ENCODE measurements at places on chromosomes 11 and 22.
A peak's percentile ranks its signal among the peaks of the same experiment; 100 is the strongest.

DNA sequence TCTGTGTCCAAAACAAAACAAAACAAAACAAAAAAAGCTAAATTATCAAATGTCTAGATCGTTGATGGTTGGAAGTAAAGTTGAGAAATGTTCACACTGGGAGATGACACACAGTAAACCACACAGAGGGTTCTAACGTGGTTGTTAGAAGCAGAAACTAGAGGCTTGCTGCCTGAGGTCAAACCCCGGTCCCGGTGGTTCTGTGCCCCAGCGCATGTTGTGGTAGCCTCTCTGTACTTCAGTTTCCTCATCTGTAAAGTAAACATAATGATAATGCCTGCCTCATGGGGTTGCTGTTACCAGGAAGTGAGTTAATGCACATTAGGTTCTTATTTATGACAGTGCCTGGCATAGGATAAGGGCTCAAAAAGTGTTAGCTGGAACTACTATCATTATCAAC lies 33.4 kb downstream of the PPARA start:
- DNase-seq = no peak

DNA sequence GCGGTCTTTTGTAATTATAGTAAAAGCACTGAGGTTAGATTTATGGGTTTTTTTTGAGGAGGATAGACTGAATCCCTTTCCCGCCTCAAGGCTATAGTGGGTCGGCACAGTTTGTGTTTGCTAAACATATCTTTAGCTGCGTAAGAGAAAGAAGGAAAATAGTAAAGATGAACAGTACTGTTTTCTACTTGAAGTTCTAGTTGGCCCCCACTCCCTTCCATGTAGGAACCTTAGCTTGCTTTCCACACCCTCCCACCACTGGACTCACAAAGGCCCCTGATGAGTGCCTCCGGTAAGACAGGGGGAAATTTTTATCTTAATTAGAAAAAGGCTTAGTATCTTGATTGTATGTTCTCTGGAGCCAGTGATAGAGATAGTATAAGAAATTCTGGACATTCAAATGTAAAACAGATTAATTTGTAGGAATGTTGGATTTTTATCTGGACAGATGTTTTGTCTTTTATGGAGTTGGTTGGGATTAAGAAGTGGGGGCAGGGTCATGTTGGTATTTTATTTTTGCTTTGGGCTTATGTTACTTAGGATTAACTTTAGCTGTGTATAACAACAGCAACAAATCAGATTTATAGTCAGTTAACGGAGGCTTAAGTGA lies 49.4 kb downstream of the PTPRJ start:
- DNase-seq = no peak

DNA sequence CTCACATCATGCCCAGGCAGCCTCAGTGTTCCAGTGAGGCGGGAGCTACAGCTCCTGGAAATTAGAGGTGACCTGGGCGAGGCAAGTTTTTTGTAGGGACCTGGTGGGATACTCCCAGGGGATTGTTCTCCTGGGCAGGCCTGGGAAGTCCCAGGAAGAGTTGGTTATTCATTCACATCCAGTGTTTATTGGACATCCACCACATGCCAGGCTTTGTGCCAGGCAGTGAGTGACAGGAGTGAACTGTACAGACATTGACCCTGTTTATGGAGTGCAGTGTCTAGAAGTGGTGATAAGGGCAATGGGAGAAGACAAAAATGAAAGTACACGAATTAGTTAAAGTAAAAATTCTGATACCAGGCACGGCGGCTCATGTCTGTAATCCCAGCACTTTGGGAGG lies 29.4 kb downstream of the YWHAH start:
- DNase-seq = no peak

DNA sequence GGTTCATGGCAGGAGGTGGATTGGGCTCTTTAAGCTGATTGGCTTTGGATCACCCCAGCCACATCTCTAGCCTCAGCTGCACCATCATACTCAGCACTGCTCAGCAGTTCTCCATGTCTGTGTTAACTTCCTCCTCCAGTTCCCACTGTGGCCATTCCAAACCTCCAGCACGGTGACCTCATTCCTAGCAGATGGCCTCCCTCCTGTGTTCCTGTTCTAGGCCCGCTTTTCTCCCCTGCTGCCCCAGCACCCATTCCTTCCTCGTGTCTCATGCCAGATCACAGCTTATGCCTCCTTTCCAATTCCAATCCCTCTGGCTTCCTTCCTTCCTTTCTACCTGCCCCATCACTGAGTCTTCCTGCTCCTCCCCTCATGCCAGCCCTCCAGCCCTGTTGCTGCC lies 96.1 kb downstream of the MICAL2 start:
- DNase-seq = no peak

DNA sequence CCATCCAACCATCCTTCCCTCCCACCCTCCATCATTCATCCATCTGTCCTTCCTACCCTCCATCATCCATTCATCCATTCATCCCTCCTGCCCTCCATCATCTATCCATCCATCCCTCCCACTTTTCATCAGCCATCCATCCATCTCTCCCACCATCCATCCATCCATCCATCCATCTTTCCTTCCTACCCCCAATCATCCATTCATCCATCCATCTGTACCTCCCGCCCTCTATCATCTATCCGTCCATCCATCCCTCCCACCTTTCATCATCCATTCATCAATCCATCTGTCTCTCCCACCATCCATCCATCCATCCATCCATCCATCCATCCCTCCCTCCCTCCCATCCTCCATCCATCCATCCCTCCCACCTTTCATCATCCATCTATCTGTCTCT lies 968.8 kb downstream of the BRD1 start:
- DNase-seq = no peak

- DNase-seq = no peak
Measured at GRCh38 chr11:64044730-64045393, 9.1 kb downstream of the FLRT1 start.

DNA sequence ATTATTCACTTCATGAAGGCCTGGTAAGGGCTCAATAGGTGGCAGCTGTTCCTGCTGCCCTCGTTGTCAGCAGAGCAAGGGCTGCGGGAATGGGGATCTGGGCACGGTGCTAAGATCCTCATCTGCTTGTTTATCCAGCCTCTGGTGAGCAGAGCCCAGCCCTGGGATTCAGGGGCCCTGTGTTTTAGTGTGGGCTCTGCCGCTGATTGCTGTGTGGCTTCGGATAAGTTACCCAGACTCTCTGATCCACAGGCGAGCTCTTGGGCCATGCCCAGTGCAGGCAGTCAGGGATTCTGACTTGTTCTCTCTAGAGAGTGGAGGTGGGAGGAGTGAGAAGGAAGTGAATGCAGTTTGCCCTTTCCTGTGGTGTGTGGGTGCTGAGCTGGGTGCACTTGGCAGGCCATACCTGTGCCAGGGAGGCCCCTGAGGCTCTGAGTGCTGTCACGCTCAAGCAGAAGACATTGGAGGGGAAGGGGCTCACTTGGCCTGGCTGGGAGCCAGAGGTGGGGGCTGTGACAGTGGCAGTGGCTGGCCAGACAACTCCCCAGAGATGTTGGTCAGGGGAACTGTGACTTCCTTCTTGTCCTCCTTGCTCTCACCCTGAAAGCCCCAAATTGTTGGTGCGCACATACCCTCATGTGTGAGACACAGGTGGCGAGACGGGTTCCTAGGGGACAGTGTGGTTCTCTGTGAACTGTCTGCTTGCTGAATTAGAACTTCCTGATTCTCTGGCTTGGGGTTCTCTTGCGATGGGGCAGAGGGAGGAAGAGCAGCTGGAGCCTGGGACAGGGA lies 43.7 kb downstream of the CD82 start:
- peak; percentile 71 for DNase-seq

GRCh38 chr11:36130401-36130800 lies 158.8 kb downstream of the COMMD9 start:
- no peak for DNase-seq

DNA sequence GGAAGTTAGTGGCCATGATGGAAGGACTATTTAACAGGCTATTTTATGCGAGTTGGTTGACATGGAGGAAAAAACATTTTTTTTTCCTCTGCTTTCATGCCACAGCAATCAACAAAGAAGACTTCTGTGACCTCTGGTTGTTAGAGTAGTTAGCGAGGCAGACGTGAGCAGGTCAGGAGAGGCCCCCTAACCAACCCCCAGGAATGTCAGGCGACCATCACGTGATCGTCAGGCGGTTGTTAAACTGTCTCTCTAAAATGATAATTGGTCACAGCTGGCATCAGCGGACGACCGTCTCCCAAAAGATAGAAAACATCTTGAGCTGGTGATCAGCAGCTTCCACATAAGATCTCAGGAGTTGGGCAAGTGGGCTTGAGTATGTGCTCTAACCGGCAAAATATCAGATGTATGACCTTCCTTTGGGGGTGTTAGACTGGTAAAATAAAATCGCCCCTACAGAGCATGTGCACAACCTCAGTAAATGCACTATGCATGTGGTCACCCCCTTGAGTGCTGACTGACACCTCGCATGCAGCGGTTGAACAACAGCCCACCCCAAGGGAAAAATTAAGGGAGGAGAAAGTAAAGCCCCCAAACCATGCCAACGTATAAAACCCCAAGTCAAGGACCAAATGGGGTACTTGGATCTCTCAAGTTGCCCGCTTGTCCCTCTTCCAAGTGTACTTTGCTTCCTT lies 20.9 kb upstream of the NARS2 start:
- no peak for DNase-seq

DNA sequence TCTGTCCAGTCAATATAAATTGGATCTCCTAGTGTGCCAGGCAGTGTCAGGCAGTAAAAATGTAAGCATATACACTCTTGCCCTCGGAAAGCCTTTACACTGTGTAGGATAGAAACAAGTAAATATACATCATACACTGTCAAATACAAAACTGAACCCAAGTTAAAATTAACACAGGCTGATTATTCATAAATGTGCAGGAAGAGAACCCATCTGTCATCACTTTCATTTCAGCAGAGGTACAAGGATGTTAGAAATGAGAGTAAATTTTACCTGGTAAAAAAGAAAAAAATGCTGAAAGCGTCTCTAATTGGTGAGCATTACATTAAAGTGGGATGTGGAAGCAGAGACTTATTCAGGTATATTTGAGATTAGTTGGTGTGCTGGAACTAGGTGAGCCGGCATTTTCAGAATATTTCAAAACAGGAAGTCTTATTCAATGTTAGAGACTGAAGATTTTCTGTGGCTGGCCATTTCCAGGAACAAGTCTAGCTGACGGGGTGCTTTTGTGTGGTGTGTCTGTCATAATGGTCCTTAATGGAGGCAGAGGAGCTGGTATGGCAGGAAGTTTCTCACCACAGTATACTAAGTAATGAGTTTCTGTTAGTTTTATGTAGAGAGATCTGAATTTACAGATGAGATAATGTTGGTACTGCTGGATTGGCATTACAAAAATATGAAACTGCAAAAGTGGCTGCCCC lies 192.6 kb downstream of the CASP12 start:
- peak; percentile 87 for DNase-seq

DNA sequence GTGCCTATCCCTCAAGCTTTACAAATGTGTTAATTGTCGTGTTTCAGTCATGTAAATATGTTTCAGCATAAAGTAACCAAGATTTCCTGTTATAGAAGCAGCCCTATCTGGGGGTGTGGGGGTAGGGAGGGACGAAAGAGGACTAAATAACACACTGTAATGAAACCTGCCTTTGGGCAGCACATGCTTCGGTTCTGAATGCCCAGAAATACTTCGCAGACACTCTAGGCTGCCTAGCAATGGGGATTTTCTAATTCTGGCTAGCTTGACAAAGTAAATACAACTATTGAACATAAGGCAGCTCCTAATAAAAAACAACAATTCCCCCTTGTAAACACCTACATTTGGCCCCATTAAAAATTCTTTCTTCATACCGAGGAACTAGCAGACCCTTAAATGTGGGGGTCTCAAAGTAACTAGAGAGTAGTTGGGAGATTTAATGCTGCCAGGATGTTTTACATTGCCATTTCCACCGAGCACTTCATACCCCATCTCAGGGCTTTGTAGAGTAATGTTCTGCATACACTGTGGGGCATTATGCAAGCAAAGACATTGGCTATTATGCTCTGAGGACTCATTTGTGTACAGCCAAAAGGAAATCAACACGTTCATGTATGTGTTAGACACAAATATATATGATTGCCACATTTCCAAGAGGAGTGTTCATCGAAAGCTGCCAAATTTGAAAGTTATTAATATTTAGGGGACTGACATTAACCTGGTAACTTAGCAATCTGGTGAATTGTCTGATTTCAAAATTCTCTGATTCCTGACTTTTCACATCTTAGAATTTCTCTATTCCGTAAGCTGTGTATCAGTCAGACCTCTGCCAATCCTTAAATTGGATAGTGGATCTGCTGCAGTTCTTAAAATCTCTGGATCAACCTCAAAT lies 42.1 kb downstream of the PAX6 start:
- DNase-seq = no peak

- DNase-seq = no peak
Measured at GRCh38 chr11:13695886-13696285, 27.4 kb downstream of the FAR1 start.

DNA sequence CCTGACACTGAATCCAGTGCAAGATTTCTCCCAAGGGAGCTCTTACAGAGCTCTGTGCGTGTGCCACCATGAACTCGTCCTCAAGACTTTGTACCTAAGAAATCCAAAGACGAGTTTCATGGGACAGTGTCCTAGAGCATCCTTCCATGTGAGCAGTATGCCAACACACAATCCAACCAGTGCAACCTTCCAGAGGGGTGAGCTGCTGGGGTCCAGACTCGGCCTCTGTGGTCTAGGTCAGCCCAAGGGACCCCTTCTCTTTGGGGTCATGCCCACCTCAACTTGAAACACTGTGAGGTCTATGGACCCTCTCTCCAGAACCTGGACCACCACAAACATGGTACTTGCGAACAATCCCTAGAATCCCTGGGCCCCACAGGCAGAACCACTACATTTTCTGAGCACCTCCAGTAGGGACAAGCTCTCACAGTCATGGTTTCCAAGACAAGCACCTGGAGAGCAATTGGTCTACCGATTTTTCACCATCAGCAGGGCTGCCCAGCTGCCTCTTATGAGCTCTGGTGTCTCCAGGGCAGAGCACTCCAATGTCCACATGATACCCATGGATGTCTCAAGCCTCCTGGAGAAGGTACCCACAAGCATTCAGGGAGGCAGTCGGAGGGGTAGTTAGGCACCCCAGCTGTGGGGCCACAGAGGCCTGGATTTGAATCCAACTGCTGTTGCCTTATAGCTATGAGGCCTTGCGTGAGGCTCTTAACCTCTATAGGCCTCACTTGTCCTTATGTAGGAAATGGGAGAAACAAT lies 7.7 kb downstream of the CHST1 start:
- DNase-seq = peak; percentile 48

GRCh38 chr11:116643521-116643920 lies 129.3 kb downstream of the BUD13 start:
- DNase-seq = no peak

- no peak for DNase-seq
Measured at GRCh38 chr11:15687342-15687741, 572.6 kb downstream of the INSC start.

DNA sequence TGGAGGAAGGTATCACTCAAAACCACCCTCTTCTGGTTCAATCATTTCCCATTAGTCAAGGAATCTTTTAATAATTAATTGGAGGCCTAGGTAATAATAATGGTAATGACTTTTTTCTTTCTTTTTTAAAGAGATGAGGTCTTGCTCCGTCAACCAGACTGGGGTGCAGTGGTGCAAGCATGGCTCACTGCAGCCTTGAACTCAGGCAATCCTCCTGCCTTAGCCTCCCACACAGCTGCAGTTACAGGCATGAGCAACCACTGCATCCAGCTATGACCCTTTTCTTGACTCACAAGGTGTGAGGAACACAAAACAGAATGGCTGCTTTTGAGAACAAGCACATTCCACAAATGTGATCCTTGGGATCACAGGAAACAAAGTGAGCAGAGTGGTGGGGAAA lies 3.6 kb downstream of the POLDIP3 start:
- no peak for DNase-seq
